IPS DF 6.9 (cell line): ENCODE measurements at places on chromosomes 4 and X.
A peak's percentile ranks its signal among the peaks of the same experiment; 100 is the strongest.

- DNase-seq: no peak
Observed at GRCh38 chrX:134460862-134461220, 876 bp downstream of the HPRT1 start.

DNA sequence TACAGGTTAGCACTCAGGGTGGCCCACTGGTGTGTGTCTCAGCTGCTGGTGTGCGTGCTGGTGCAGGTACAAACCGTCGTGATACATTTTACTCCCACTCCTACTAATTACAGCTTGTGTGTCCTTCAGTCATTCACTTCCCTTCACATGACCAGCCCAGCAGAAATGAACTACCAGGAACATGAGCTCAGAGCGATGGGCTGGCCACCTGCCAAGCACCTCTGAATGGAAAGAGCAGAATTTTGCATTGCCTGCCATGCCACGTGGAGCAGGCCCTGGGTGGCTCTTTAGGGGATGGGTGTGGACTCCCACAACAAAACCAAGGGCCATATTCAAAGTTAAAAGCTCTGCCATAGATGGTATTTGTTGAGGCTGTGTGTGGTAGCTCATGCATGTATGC lies 58.9 kb upstream of the PGM2 start:
- DNase-seq: no peak

- DNase-seq: peak; percentile 55
Observed at GRCh38 chr4:142567199-142567598, 278.9 kb downstream of the INPP4B start.

DNA sequence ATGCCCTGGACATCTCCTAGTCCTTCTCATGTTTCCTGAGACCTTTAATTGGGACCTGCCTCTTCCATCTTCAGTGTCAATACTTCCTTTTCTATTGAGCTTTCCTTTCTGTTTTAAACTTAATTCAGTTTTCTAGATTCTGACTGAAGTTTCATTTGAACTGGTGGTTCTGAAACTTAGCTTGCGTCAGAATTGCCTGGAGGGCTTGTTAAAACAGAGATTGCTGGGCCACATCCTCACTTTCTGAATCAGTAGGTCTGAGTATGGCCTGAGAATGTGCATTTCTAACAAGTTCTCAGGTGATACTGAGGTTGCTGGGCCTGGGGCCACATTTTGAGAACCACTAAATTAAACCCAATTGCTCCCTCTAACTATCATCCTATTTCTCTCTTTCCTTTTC lies 152.1 kb upstream of the DGKK start:
- no peak for DNase-seq

GRCh38 chr4:16627999-16628398 lies 270.4 kb downstream of the LDB2 start:
- no peak for DNase-seq
